Stimulated activated CD4-positive, alpha-beta T cell treated with anti-CD3 and anti-CD28 coated beads, Interleukin-12 subunit alpha, Interleukin-12 subunit beta, amount 100 ng/mL, for 24 hours (primary cell): ENCODE measurements at places on chromosomes 12 and 14.

- DNase-seq: no peak
Measured at GRCh38 chr14:77372304-77372841, 4.5 kb downstream of the TMED8 start.

DNA sequence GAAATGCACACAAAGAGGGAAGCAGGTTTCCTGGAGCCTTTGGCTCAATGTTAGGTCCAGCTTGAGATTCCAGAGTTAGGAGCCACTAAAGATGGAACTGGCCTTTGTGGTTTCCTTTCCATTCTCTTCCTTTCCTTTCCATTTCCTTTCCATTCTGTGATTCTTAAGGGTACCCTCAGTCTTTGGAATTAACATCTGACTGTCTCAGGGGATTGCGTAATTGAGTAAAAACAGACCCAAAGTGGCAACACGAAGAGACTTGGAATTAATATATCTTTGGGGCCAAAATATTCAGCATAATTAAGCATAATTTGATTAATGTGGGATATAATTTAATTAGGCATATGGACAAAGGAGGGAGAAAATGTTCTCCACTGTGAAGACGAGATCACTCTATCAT lies 205.6 kb downstream of the CRADD start:
- DNase-seq: no peak

DNA sequence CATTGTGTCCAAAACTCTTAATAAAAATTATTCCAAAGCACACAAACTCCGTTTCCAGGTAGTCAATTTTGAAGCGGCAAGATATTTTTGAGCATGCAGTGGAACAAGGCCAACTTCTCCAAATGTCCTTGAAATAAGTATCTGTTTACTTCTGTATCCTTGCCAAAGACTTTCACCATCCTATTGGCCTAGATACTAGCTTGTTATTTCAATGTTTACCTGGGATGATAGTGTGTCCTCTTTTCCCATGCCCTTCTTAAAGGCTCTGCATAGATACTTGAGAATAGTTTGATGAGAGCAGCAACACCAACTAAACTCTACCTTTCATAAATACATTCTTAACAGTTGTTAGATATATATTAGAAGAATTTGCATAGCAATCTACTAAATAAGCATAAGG lies 160.9 kb downstream of the KCNC2 start:
- no peak for DNase-seq

DNA sequence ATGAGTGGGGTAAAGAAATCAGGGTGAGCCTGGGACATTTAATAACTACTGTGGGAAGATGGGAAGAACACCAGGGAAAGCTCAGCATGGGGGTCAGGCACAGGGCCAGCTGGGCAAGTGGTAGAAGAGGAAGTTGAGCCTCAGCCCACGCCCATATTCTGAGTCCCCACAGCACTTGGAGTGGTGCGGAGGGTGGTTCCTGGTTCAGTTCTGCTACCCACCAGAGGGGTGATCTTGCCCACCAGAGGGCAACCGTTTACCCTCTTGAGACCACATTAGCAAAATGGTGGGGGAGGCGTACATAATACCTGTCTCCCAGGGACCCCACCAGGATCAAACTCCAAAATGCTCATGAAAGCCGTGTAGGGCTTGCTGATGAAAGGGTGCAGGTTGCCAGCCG lies 16.8 kb upstream of the ANKRD33 start:
- no peak for DNase-seq

GRCh38 chr12:2336409-2336829 lies 283.6 kb downstream of the CACNA1C start:
- DNase-seq: no peak

- no peak for DNase-seq
Measured at GRCh38 chr12:132545955-132546354, 56.0 kb downstream of the FBRSL1 start.

DNA sequence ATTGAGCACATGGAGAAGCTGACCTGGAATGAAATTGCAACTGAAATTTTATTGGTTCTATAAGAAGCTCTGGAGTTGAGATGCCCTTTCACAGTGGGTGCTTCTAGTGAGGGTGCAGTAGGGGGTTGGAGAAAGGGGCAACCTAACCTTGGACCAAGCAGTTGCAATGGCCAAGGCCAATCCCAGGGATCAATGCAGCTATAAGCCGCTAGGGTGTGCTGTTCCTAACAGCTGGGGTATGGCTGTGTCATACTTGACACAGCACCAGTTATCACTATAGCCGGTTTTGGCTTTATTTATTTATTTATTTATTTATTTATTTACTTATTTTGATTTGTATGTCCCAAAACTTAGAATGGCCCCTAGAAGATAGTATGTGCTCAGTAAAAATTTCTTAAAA lies 505.9 kb downstream of the FLRT2 start:
- DNase-seq: no peak
